ENCODE measurements at places on chromosomes 2 and 18. TPM values are rescaled to one million over a fixed set of nuclear protein-coding genes. Genes with fewer than 3 reads are reported as not detected.

DNA sequence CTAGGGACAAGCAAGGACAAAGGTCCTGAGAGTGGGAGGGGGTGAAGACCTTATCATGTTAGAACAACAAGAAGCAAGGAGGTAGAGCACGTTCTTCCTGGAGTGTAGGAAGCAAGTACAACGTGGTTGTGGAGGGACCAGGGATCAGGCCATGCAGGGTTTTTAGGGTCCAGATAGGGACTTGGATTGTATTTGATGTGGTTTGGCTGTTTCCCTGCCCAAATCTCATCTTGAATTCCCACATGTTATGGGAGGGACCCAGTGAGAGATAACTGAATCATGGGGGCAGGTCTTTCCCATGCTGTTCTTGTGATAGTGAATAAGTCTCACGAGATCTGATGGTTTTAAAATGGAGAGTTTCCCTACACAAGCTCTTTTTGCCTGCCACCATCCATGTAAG is 53.2 kb downstream of the ICA1L start:
- DNase-seq: no peak

DNA sequence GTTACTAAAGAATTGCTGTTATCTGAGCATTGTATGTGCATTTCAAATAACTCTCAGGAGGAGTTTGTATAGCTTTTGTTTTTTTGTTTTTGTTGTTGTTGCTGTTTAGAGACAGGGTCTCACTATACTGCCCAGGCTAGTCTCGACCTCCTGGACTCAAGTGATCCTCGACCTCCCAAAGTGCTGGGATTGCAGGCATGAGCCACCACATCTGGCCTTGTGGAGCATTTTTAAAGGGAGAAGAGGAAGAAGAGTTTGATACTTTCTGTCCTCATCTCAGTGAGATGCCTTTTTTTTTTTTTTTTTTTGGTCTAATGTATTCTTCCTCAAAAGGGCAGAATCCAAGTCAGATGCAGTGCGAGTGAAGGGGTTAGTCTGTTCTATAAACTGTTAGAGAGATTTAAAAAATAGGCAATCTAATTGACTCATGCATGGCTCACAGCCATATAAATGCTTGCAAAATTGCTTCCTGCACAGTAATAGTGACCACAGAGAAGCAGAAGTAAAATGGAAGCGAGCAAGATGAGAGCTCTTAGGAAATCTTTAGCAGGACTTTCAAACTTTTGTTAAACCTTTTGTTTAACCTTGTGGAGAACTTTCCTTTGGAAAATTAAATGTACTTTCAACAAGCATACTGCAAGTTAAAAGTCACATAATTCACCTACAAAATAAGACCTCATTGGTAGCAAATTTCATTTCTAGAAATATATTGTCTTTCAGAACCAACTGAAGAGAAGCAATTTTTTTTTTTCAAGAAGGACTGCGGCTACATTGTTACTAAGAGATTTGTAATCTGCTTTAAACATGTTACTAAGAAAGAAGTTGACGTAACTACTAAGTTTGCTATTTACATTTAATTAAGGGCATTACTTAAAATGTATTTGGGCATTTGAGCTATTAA is 52.3 kb upstream of the ROCK1 start:
- DNase-seq: peak; percentile 88

Gene GCG
- total RNA-seq: not detected

- DNase-seq: no peak
These were observed 202.5 kb upstream of the RBMS1 start for GRCh38 chr2:160696087-160696452.

All from hematopoietic multipotent progenitor cell (in vitro differentiated cells).